ENCODE measurements at places on chromosomes 3 and 15. TPM values are rescaled to one million over a fixed set of nuclear protein-coding genes. Genes with fewer than 3 reads are reported as not detected.

The RASL12 gene
- 85.0 TPM for polyA plus RNA-seq

The INSYN1 gene
- polyA plus RNA-seq: 12.2 TPM

The MCF2L2 gene
- 0.44 TPM for polyA plus RNA-seq

The CYP8B1 gene
- polyA plus RNA-seq: 0.10 TPM

- DNase-seq: no peak
These were observed at the start of gene ATP2B2 for GRCh38 chr3:10505050-10505790. Gene ATP2B2, minus strand, starts transcription at chr3:10505586. Its CDS starts 56,043 bp downstream, at chr3:10449543.

DNA sequence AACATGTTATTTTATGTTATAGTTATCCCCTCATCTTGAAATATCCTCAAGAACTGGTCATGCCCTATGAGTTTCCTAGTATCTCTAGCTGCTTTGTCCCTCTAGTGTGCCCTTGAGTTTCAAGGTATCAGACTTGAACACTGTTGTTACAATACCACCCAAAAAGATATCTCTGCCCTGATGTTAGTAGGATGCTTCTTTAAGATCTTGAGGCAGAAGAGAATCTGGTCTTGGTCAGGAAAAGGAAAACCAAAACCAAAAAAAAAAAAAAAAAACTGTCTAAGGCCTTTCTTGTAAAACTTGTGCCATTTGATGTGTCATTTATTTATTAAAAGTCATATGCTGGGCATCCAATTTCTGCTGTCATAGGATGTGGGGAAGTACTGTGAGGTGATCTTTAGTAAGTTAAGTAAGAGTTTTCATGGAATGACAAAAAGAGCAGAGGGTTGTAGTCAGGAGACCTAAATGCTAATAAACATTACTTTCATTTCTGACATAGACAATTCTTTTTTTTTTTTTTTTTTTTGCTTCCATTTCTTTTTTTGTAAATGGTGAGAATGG, 229.7 kb downstream of the NECTIN3 start:
- DNase-seq: no peak

DNA sequence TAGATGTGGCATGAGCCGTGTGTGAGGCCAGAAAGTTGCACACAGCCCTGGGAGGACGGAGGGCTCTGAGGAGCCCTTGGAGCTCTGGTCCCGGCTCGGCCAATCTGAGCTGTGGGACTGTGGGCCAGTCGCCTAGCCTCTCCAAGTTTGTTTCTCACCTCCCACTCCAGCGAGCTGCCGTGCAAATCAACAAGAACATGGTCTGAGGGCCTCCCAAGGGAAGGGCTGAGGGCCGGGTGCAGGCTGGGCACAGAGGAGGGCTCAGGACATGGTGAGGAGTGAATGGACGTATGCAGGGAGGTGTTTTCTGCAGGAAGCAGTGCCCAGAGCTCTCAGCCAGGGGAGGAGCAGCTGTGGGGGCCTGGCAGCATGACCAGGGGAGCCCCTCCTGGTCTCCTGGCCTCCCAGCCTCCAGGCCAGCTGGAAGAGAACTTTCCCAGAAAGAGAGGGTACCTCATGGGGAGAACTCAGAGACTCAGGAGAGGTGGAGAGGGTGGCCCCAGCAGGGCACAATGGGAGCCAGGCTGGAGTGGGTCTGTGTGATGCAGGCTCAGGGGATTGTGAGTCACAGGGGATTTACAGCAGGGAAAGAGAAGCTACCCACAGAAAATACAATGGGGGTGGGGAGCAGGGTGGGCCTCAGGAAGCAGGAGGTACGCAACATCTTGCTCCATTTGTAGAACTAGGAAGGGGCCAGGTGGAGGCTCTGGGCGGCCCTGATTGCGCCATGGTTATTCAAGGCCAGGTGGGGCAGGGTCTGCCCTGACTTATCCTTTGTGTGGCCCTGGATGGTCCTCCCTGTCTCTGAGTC, 24.8 kb downstream of the PSTPIP1 start:
- DNase-seq: no peak

DNA sequence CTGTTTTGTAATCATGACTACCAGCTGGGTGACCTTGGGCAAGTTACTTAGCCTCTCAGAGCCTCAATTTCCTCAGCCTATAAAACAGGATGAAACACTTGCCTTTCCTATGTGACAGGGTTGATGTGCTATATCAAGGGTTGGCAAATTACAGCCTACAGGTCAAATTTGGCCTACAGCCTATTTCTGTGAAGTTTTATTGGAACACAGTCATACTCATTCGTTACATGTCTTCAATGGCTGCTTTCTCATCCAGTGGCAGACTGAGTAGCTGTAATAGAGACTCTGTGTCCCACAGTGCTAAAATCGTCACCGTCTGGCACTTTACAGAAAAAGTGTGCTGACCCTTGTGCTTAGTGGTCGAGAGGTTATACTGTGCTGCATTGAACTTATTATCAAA, 16.6 kb downstream of the ABHD6 start:
- DNase-seq: no peak

- DNase-seq: no peak
These were observed 320.3 kb downstream of the GAP43 start for GRCh38 chr3:115943579-115943978.

Data from urinary bladder (tissue), 4 donors.